Stimulated activated CD8-positive, alpha-beta memory T cell treated with anti-CD3 and anti-CD28 coated beads, Interleukin-7, amount 100 ng/mL, for 1 hour (primary cell): ENCODE measurements at places on chromosomes 12 and 14.
A peak's percentile ranks its signal among the peaks of the same experiment; 100 is the strongest.

- peak; percentile 64 for DNase-seq
Measured at GRCh38 chr12:48817873-48818830, at the start of gene CACNB3. Gene CACNB3 (plus strand): TSS chr12:48818496. CDS start chr12:48818930, 434 bp downstream.

DNA sequence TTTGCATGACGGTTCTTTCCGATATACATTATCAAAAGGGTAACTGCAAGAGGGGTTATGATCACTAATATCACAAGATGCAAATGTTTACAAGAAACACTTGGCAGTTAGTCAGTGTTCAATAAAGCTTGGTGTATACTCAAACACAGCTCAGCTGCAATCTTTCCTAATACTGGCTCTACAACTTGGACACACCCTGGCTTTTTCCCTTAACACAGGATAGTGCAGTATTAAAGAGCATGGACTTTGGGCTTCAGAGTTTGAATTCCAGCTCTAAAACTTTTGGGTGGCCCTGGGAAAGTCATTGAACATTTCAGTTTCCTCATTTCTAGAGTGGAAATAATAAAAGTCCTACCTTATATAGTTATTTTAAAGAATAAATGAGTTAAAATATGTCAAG lies 107.0 kb downstream of the HECTD4 start:
- no peak for DNase-seq

DNA sequence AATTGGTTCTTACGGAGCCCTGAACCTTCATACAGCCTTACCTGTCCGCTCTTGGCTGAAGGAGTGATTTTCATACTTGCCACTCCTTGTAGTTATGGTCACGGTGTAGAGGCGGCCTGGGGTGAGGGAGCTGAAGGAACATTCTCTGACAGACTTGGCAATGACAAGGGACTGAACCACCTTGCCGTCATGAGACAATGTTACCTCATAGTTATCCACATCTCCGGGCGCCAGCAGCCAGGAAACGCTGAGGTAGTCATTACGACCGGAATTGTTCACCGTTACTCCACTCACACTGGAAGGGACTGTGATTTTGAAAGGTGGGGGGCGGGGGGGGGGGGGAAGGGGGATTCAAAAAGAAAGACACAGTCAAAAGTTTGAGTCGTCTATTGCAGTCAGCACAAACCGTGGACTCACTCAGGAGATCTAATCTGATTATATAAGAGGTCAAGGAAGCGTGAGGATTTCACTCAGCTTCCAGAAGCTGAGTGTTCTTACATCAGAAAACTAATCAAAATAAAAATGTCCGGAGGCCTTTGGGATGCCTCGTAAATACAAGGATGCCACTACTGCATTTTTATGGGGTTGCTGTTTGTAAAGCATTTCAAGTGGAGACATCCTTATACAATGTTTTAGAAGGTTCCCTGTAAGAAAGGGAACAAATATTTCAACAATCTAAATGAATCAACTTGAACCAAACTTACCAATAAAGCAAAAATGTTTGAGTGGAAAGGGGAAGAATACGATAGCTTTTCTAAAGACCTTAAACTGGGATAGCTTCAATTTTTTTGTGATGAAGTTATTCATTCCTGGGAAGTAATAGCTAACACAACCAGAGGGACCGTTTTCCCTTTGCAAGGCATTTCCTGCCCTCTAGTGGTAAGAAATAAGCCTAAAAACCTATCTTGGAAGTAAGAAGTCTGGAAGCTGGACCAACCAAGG lies 60.6 kb downstream of the PTPRB start:
- no peak for DNase-seq

GRCh38 chr14:89408907-89409700 lies 7.9 kb downstream of the FOXN3 start:
- DNase-seq: no peak

DNA sequence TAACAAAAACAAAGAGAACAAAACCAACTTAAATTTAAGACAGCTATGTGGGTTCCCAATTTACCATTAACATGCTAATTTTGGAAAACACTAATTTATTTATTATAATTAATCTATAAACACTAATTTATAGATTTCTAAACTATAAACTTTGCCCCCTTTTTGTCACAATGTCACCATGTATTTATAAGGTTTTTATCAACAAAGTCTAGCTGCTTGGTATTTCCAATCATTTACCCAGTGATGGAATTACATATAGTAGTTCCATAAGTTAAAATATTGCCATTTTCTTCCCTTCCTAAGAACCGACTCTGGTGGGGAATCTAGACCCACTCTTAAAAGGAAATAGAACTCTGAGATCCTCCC lies 140.7 kb downstream of the PPM1H start:
- DNase-seq: no peak

GRCh38 chr12:109451400-109451799 lies 25.7 kb downstream of the KCTD10 start:
- DNase-seq: no peak

GRCh38 chr14:47539031-47539461 lies 136.4 kb downstream of the MDGA2 start:
- DNase-seq: no peak
